ENCODE measurements at places on chromosomes 1 and 21.

DNA sequence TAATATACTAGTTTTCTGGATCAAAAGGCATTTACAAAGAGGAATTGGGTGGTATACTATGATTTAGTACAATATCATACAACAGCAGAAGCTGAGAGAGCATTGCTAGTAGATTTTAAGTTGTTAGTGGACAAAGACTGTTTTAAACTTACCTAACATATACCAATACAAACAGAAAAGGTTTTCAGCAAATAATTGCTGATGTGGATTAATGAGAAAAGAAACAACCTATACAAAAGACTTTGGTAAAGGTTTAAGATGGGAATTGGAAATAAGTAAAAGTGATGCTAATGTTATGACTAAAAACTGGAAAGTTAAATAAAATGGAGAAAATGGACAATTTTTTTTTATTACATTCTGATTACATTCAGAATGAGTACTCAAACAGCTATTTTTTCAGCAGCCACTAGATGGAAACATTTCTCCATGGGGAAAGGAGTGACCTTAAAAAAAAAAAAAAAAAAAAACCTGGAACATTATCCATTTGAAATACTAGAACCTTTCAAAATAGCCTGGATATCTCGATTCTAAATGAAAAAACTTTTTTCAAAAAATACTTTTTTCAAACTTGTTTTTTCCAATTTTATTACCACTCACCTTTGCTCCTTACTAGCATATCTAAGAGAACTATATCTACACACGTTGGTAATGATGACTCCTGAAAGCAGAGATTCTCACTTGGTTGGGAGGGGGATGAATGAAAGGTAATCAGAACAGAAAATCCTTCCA, 55.4 kb downstream of the EPRS1 start:
- DNase-seq: no peak

GRCh38 chr1:66237042-66237441, 296.9 kb upstream of the SGIP1 start:
- DNase-seq: no peak

GRCh38 chr1:93880731-93881130, 1.7 kb upstream of the DNTTIP2 start:
- no peak for DNase-seq

DNA sequence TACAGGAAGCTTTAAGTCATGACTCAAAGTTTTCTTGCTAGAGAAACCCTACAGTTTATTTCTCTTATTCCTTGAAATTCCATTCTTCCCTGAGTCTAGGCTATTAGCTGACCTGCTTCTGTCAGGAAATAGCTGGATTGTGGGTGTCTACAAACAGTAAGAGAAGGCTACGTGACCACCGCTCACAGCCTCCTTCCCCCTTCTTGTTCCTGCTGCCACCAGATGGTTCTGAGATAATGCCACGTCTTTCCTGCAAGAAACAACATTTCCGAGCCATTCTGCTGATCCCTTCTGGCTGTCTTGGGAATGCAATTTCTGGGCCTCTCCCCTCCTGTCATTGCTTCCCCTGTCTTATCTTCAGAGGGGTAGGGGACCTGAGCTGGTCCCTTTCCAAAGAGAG, 128.9 kb upstream of the SGIP1 start:
- DNase-seq: no peak

DNA sequence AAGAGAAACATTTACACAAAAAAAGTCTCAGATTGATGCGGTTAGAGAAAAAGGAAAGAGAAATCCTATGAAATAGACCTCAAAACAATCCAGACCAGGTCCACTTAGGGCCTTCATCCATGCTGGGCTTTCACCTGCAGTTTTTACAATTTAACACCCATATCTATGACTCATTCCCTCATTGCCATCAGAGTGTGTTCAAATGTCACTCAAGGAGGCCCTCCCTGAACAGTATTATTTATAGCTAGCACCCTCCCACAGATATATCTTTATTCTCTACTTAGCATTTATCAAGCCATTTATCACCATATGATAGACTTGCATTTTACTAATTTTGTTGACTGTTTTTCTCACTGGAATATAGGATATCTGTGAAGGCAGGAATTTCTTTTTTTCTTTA, 824 bp upstream of the KRTAP21-3 start:
- no peak for DNase-seq

DNA sequence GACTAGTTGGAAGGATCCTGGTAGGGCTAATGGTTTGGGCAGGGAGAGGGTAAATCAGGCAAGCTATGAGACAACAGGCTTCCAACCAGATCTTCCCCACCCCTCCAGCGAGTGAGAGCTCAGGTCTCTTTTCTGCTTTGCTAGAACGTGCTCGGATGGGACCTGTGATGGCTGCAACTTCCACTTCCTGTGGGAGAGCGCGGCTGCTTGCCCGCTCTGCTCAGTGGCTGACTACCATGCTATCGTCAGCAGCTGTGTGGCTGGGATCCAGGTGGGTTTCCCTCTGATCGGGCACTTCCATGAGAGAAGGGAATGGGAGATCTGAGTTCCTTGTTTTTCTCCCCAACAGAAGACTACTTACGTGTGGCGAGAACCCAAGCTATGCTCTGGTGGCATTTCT, 14.0 kb upstream of the SARS1 start:
- no peak for DNase-seq

DNA sequence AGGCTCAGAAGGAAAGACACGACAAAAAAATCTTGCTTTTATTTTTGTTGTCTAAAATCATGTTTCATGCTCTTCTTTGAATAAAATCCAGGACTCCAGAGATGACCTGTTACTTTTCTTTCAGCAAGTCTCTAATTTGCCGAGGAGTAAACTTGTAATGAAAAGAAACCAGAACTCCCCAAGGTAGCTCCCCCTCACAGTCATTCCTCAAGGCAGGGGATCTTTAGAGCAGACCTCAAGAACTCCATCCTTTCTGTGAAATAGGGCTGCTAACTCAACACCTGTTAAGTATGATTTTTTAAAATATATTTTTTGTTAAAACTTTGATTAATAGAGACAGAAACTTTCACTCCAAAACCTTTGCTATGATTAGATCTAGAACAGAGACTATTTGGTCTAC, 82.7 kb upstream of the ABCD3 start:
- DNase-seq: no peak

GRCh38 chr1:53314606-53315005, 13.3 kb downstream of the LRP8 start:
- DNase-seq: no peak

GRCh38 chr1:27961646-27962221, 2.0 kb downstream of the XKR8 start:
- DNase-seq: peak; percentile 59

DNA sequence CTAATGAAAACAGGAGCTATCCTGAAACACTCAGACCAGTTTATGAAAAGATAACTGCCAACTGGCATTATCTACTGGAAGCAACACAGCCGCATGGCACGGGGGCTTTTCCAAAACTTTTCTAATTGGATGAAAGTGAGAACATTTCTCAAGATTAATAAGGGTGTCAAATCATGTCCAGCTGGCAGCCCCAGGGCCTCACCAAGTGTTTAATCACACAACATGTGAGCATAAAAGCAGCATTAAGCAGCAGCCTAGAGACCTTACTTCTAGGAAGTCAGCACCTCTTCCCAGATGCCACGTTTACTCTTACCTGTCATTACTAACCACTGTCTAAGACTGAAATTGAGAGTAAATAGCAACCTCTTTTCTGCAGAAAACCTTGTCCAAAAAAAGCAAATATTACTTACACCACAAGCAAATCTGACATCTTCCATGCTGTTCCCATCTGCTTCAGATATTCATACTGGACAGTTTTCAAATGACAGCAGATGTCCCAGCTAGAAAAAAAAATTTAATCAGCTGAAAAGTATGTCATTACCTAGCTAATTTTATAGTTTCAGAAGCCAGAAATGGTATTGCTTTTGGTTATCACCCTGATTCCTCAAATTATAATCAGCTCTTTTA, 341.5 kb upstream of the ZP4 start:
- DNase-seq: no peak

GRCh38 chr1:17831597-17831996, 76.5 kb downstream of the ACTL8 start:
- DNase-seq: peak; percentile 91

DNA sequence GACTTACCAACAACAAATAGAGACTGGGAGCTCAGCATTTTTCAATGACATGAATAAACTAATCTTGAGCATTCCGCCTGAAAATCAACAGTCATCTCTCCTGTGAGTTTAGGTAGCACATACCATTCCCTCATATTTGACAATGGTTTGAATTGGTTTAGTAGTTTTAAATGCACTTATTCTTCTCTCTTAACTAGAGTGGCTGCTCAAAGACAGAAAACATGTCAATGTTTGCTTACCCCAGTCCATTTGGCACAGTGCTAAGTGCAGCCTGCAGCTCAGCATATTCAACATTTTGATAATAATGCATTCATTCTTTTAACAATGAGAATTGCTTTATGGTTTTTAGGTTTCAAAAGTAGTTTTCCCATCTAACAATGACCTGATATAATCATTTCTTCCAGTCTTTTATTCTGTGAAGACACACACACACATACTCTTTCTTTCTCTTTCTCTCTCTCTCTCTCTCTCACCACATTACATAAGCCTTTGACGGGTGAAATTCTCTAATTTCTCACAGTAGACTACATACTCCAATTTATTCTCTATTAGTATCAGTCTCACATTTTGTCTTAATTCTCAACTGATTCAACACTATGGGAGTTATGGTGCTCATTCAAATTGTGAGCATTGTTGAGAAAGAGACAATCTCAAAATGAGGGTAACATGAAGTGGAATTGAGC, 432.3 kb downstream of the LRRIQ3 start:
- DNase-seq: no peak

DNA sequence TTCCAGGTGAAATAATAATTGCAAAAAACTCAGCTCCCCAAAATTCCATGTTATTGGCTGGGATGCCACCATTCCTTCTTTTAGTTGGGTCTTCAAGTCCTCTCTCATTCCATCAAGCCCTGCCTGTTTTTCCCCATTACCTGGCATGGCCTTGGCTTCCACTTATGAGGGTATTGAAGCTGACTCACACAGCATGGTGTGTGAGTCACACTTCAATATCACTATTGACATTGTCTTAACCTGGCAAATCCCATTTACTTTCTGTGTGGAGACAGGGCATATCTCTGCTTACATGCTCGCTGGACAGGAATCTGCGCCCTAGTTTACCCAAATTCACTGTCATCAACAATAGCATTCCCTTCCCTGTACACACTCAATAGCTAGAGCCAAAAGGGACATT, 1806.8 kb downstream of the BRINP3 start:
- no peak for DNase-seq

- no peak for DNase-seq
These were observed 17.0 kb upstream of the TCEA3 start for GRCh38 chr1:23441446-23442148.

DNA sequence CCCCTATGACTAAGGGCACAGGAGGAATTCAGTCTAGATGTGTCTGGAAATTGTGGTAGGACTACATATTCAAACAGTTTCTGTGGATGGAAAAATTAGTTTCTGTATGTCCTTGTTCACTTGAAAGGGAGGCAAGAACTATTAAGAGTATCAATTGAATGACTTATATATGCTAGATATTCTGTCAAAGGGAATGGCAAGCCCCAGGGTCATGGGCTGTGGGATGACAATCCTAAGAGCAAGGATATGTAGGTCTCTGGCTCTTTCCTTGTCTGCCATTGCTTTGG, 383.5 kb upstream of the B3GALT2 start:
- DNase-seq: no peak

DNA sequence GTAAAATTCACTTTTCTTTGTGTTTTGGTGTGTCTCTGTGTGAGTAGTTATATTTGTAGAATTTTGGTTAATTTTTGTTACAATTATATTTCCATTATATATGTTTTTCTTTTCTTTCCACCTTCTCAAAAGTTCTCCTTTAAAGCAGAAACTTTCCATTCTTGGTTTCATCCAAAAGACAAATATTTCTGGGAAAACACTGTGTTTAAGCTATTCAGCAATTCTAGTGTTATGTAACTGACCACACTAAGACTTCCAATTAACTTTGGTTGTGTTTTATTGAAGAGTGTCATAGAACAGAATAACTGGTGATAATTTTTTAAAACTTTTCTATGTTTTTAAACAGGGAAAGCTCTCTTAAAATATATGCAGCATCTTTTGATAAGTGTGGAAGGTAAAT, 13.6 kb upstream of the RGL1 start:
- no peak for DNase-seq

- no peak for DNase-seq
These were observed 4.7 kb downstream of the RGS8 start for GRCh38 chr1:182679684-182680083.

- no peak for DNase-seq
These were observed 470.2 kb upstream of the ADGRL2 start for GRCh38 chr1:81330521-81330920.

DNA sequence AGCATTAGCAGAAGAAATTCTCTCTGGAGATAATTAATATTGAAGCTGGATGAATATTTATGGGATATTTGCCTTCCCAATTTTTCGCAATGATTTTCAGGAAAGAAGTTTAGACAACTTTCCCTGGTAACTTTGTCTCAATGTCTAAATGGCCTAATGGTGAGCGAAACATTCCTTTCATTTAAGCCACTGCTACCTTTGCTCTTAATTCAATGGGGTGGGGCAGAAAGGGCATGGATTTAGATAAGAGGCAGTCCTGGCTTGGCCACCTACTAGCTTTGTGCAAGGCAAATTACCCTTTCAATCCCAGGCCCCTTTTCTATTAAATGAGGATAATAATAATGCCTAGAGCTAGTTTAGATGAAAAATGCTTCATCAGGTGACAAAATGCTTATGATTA, 27.1 kb upstream of the LYST start:
- DNase-seq: no peak

DNA sequence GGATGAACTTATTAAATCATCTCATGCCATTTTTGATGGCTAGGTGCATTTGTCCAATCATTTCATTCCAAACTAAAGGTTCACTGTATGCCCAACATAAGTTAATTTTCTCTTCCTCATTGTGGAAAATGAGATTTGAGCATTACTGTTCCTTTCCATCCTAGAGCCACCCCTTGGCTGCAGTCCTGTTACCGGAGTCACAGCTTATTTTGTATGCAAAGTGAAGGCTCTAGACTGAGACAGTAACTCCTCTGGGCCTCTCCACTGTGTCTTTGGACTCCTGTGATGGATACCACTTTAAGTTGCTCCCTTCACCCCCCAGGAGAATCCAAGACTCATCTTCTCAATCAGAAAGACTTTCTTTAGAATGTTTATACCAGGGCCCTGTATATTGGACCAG, 59.7 kb downstream of the FGGY start:
- no peak for DNase-seq

- peak; percentile 64 for DNase-seq
These were observed 60.1 kb upstream of the USP24 start for GRCh38 chr1:55275151-55275748.

GRCh38 chr1:20993716-20994575, 182.8 kb downstream of the EIF4G3 start:
- no peak for DNase-seq

GRCh38 chr1:22041505-22041904, 11.0 kb upstream of the CDC42 start:
- DNase-seq: no peak

- no peak for DNase-seq
These were observed 280.2 kb upstream of the PLXNA2 start for GRCh38 chr1:208524376-208524775.

GRCh38 chr21:44539991-44540666, at the start of gene KRTAP10-1:
Gene KRTAP10-1, minus strand, starts transcription at chr21:44540195. Its CDS starts 45 bp downstream, at chr21:44540150.
- DNase-seq: no peak

- DNase-seq: no peak
These were observed 31.3 kb upstream of the ACTN2 start for GRCh38 chr1:236654957-236655356.
